ENCODE measurements at places on chromosomes 6 and 20.

GRCh38 chr6:37109714-37110499 lies 60.0 kb upstream of the PIM1 start:
- DNase-seq: no peak

DNA sequence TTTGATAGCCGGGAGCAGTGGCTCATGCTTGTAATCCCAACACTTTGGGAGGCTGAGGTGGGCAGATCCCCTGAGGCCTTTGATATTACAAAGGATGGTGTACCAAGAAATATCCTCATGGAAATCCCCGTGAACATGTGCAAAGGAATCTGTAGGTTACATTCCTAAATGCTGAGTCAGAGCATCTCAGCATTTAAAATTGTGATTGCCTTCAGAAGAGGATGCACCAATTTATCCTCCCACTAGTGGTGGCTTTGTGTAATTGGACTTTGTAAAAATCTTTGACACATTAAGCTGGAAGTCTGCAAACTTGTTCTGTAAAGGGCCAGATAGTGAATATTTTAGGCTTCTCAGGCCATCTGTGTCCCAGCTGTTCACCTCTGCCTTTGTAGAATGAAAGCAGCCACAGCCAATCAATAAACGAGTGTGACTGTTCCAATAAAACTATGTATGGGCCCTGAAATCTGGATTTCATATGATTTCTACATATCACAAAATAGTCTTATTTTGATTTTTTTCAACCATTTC lies 11.8 kb downstream of the TMEM14B start:
- DNase-seq: no peak

DNA sequence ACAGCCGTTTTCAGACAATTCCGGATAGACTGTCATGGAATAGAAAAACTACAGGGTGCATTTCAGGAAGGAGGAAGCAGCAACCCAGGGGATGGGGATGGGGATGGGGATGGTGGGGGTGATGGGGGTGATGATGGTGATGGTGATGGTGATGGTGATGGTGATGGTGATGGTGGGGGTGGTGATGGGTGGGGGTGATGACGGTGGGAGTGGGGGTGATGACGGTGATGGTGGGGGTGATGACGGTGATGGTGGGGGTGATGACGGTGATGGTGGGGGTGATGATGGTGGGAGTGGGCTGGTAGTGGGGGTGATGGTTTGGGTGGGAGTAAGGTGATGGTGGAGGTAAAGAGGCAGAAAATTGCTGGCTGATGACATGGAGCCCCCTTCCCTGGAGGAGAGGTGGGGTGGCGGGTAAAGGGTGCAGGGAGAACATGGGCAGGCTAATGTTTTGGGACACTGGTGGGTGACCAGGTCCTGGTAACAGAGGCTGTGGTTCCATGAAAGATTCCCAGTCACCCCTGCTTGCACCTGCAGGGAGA lies 17.5 kb downstream of the LAMA5 start:
- no peak for DNase-seq

DNA sequence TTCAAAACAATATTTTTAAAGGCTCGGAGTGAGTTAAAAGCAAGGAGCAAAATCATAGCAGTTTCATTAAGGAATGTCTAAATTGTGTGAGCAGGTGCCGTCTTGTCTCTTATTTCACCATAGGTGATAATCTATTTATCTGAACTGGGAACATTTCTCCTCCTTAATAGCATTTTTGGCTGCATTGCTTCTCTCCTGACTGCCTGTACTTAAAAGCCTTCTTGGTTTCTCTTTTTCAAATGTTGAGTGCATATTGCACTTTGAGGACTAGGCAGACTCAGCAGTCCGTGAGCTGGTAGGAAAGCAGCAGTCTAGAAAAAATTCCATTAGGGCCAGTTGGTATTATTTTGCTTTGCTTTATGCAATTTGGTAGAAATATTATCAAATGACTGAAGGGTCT lies 645.9 kb downstream of the GRIK2 start:
- DNase-seq: no peak

DNA sequence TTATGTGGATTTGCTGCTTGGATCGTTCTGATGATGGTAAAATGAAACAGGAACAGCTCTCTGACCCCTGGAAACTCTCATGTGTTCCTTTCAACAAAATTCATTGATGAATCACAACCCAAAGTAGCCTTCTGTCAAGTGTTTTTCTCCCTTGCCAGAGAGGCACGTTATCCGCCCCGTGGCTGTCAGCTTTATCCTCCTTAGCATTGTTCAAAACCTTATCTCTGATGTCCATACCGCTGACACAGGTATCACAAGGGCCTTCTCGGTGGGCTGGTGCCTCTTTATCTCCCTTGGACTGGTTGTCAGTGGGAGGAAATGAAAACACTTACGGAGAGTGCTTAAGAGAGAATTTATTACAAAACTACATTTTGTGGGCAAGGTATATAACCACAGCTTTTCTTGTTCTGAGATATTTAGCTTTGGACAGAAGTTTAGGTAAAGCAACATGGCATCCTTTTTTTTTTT lies 84.9 kb downstream of the TIAM2 start:
- no peak for DNase-seq

DNA sequence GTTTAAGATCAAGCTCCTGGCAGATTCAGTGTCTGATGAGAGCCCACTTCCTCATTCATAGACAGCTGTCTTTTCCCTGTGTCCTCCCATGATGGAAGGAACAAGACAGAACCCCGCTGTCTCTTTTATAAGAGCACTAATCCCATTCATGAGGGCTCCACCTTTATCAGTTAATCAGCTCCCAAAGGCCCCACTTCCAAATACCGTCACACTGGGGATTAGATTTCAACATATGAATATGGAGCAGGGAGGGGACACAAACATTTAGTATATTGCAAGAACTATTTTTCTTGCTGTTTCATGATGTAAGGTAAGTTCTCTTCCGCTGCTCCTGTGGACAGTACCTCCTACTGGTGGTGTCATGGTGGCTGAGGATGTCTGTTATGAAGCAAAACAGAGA lies 158.3 kb upstream of the IRAK1BP1 start:
- no peak for DNase-seq

DNA sequence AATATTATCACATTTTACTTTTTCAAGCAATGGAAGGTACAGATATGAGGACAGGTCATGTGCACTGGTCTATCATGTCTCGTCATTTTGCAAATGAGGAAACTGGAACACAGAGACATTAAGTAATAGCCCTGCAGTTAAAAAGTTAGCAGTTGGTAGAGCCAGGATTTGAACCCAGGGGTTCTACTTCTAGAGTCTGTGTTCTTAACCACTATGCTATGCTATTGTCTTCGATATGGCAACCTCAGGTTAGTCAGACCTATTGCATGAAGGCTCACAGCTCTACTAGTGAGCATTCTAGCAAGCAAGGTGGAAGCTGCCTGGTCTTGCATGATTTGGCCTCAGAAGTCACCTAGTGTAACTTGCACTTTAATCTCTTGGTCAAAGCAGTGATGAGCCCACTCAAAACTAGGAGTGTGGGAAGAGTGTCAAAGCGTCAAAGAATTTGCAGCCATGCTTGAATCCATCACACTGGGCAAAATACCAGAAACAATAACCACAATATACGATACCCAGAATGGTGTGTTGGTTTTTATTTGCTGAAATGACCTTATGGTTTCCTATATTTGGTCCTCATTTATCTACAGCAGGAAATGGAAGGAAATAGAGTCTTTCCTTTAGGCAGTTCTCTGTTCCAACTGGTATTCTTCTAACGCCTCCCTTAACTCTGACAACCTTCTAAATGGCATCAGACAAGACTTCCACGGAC lies 20.4 kb upstream of the BMP2 start:
- no peak for DNase-seq

- no peak for DNase-seq
These were observed 52.2 kb downstream of the LYRM4 start for GRCh38 chr6:5208471-5208971.

DNA sequence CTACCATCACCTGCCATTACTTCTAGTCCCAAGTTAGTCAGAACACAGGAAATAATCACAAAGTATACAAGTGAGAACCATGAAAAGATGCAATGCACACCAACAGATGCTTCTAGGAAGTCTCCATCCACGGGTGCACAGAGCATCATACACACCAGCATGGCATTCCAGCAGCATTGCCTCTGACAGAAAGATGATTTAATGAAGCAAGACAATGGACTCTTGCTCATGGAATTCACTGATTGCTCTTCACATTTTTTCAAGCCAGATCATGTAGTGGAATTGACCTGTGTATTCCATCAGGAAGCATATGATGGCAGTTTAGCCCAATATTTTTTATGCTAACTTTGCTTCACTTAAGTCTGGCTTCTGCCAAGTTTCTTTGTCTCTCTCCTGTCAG lies 406.3 kb upstream of the RGS17 start:
- DNase-seq: no peak

GRCh38 chr6:95518630-95519227 lies 58.6 kb upstream of the MANEA start:
- no peak for DNase-seq

GRCh38 chr20:38873050-38873581 lies 53.1 kb upstream of the FAM83D start:
- peak; percentile 73 for DNase-seq

DNA sequence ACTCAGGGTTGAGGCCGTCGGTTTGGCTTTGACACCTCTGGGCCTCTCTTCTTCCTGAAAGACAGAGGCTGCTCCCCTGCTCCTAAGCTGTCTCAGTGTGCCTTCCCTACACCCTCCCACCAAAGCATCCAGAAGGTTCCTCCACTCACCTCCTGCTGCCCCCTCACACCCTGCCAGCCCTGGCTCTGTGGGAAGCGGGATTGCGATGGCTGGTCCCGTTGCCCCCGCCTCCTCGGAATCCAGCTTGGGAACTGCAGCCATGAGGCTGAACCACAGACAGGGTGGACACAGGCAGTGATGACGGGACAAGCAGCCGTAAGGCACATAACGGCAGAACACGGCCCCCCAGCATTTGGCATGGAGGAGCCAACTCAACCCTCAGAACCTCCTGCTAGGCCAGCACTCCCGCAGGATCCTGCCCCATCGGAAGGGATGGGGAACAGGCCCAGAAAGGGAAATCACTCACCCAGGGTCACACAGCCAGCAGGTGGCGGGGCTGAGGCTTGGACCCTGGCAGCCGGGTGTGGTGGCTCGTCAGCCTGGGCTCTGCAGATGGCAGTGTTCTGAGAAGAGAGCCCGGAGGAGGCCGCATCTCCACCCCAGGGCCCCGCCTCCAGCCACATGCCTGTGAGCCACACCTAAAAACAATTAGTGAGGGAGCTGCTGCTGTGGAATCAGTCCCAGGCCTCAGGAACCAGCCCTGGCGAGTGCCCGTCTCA lies 139.6 kb downstream of the PHACTR3 start:
- no peak for DNase-seq

GRCh38 chr6:39698789-39699188 lies 26.4 kb downstream of the KIF6 start:
- no peak for DNase-seq

- no peak for DNase-seq
These were observed 14.0 kb downstream of the DCBLD1 start for GRCh38 chr6:117496383-117496990.
